ENCODE measurements at places on chromosomes 5 and 9. TPM values are rescaled to one million over a fixed set of nuclear protein-coding genes. Genes with fewer than 3 reads are reported as not detected.

The PCDHGC3 gene
- total RNA-seq, result 0.33 TPM

The ANXA2R gene
- total RNA-seq, result 6.9 TPM

The UNC5A gene
- not detected for total RNA-seq

The DPYSL3 gene
- not detected for total RNA-seq

The WDR38 gene
- not detected for total RNA-seq

The IL3 gene
- total RNA-seq, result not detected

The ADAM19 gene
- 384 TPM for total RNA-seq

The AGTPBP1 gene
- 49.6 TPM for total RNA-seq

The ZNF354C gene
- total RNA-seq, result 3.2 TPM

The LURAP1L gene
- total RNA-seq, result not detected

The ADAMTSL1 gene
- total RNA-seq, result not detected

The NRARP gene
- total RNA-seq, result 0.88 TPM

The GARIN3 gene
- total RNA-seq, result not detected

The FGF18 gene
- total RNA-seq, result 0.28 TPM

DNA sequence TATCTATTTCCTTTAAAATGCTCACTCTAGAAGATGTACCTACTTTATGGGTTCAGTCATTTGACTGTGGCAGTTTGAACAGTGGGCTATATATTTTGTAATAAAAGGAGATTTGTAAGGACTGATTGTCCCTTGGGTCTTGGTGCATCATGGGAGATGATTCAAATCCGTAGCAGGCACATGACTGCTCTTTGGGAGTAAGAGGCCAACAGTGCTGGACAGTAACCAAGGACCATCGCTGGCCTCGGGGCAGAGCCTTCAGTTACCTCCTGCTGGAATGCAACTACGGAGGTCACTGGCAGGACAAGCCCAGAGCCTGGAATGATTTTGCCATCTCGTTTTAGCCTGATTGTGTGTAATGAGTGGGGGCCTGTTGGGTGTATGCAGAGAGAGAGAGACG is 7.0 kb upstream of the MAMDC2 start:
- DNase-seq, result no peak

GRCh38 chr9:27165068-27165467 is 56.0 kb downstream of the TEK start:
- DNase-seq, result no peak

DNA sequence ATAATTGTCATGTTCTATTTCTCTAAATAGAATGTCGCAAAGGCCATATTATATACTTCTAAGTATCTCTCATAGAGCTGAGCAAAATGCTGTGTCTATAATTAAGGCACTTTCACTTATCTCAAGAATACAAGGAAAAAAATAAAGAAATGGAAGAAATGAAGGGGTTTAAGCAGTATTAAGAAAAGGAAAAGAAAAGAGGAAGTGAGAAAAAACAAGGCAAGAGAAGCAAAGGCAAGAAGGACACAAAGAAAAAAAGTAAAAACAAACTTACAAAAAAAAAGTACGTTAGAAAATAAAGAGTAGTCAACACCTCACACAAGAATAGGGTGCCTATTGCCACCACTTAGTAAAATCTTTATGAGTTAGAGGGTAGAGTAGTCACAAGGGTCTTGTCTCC is 506.2 kb downstream of the GABRG2 start:
- DNase-seq, result no peak

GRCh38 chr5:84118551-84118950 is 266.1 kb downstream of the EDIL3 start:
- no peak for DNase-seq

- DNase-seq, result no peak
Observed at GRCh38 chr9:114233491-114234185, 78.3 kb downstream of the COL27A1 start.

DNA sequence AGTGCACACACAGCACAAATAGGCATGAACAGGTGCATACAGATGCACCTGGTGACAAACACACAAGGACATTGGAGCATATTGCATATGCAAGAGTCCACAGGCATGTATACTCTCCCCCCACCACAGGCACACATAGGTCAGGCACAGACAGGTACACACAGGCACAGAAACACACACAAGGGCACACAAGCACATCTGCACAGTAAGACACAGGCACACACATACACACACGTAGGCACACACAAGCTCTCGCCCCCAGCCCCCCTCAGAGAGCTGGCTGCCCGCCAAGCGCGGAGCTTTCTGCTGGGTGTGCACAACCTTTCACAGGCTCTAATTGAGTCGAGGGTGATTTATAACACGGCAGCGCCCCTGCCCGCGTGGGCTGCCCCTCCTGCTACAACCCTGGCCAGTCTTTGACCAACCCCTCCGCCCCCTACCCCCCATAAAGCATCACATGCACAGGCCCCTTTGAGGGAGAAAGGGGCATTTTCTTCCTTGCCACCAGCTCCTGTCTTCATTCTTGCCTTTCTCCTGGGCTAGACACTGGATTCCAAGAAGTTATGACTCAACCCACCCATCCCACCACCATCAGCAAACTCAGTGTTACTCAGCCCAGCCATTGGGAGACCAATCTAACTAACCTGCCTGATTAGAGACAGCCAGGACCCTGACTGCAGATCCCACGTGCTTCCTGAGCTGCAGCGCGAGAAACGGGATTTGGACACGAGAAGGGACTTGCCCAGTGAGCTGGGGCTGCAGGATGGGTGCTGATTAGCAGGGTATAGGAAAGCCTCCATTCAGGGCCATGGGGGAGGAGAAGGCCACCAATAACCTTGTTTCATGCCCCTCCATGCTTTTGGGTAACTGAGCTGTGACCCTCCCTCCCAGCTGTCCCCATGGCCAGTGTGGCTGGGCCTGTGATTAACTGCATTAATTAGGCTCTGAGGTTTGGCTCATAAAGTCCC is 42.8 kb upstream of the PSD2 start:
- no peak for DNase-seq

GRCh38 chr9:12684974-12685373 is 8.2 kb upstream of the TYRP1 start:
- no peak for DNase-seq

- DNase-seq, result no peak
Observed at GRCh38 chr5:84057211-84057610, 327.5 kb downstream of the EDIL3 start.

DNA sequence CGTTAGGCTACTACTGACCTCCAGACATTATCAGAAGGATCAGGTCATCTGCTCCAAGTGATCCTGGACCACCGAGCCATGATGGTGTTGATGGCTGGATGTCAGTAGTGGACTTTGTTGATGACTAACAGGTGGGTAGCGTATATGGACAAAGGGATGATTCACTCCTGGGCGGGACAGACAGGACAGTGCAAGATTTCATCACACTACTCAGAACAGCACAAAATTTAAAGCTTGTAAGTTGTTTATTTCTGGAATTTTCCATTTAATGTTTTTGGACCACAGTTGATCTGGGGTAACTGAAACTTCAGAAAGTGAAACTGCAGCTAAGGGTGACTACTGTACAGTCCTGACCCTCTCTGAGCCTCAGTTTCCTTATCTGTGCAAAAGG is 12.7 kb downstream of the PDGFRB start:
- no peak for DNase-seq

- no peak for DNase-seq
Observed at GRCh38 chr5:60639544-60639943, 60.4 kb downstream of the DEPDC1B start.

DNA sequence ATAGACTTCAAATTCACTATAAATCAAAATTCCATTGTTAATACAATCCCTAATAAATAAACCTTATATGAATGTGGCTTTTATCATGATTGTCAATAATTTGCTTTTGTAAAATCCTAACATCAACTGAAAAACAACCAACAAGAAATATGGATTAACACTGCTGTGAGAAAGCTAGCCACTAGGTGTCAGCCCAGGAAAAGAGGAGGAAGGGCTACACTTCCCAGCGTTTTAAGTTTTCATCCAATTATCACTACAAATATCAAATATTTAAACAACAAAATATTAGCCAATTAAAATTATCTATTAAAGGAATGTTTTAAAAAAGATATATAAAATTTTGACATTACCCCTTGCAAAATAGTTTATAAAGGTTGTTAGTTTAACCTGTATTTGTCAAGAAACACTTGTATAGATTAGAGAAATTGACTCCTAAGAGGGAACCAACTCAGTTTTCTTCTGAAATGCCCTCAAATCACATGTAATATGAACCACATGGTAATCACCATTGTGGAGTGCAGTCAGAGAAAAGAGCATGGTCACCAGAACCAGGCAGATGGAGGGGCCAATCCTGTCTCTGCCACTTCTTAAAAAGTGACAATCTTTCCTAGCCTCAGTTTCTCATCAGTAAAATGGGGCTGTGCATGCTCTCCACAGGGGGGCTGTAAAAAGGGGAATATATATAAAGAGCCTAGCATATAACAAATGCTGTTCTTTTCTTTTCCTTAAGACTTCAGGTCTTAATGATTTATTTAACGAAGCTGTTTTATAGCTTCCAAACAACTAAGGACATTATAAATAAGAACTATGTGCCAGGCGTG is 188.2 kb downstream of the CRB2 start:
- no peak for DNase-seq

DNA sequence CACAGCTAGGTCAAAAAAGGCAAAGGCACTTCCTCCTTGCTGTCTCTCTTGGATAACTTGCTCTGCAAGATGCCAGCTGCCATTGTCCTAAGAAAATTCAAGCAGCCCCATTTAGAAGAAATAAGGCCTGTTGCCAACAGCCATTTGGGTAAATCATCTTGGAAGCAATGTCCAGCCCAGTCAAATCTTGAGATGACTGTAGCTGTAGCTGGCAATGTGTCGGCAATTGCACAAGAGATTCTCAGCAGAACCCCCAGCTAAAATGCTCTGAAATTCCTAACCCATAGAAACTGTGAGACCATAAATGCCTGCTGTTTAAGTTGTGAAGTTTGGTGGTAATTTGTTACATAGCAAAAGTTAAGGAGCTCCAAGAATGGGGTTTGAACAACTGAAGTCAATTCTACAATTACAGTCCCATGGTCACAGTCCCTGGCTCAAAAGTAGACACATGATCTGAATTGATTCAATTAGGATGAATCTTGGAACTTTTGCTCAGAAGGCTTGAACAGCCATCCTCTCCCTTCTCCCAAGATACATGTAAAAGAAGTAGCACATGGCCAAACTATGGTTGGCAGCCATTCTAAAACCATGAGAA is 151.1 kb downstream of the MPDZ start:
- no peak for DNase-seq

DNA sequence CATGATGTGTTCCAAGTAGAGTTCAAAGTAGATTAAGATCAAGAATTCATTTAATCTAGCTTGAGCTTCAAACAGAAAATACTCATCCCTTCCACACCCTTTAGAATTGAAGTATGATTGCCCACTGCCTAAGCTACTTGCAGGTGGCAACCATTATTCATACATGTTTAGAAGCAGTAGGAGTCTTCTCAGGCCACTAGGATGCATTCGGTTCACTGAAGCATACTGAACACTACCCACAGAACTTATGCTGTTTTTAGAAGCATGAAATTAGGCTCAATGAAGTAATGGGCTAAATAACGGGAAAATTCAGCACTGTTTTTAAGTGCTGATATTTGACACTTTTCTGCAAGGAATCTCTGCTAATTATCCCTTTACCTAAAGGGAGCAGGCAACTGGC is 263.4 kb downstream of the DEPDC1B start:
- DNase-seq, result no peak

DNA sequence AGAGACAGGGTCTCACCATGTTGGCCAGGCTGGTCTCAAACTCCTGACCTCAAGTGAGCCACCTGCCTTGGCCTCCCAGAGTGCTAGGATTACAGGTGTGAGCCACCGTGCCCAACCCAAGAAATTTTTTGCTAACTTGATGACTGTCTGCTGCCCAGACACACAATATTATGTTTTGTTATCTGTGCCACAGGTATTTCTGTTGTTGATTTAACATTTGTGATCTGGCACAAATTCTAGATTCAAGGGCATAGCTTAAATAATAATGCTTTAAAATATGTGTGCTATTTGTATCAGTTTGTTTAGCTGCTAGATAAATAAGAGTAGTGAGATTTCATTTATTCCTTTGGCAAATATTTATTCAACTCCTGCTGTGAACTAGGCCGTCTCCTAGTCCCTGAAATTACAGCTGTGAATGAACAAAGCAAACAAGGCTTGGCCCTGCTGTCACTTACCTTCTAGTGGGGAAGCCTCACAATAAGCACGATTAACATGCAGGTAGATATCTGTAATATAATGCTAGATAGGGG is 35.3 kb downstream of the GAPVD1 start:
- DNase-seq, result no peak

GRCh38 chr9:16628413-16628812 is 242.1 kb downstream of the BNC2 start:
- no peak for DNase-seq

- DNase-seq, result no peak
Observed at GRCh38 chr5:54362434-54362833, 52.1 kb upstream of the ARL15 start.

- no peak for DNase-seq
Observed at GRCh38 chr9:91417602-91418214, 5.9 kb downstream of the NFIL3 start.

GRCh38 chr9:71984403-71984802 is 73.0 kb downstream of the C9orf85 start:
- DNase-seq, result no peak

DNA sequence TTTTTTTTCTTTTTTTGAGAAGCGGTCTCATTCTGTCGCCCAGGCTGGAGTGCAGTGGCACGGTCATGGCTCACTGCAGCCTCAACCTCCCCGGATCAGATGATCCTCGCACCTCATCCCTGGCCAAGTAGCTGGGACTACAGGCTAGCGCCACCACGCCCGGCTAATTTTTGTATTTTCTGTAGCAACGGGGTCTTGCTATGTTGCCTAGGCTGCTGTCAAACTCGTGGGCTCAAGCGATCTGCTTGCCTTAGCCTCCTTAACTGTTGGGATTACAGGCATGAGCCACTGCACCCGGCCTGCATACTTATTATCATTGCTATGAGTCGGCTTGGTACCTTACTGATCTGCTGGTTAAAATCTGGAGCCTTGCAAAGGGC is 790 bp upstream of the IARS1 start:
- DNase-seq, result no peak

DNA sequence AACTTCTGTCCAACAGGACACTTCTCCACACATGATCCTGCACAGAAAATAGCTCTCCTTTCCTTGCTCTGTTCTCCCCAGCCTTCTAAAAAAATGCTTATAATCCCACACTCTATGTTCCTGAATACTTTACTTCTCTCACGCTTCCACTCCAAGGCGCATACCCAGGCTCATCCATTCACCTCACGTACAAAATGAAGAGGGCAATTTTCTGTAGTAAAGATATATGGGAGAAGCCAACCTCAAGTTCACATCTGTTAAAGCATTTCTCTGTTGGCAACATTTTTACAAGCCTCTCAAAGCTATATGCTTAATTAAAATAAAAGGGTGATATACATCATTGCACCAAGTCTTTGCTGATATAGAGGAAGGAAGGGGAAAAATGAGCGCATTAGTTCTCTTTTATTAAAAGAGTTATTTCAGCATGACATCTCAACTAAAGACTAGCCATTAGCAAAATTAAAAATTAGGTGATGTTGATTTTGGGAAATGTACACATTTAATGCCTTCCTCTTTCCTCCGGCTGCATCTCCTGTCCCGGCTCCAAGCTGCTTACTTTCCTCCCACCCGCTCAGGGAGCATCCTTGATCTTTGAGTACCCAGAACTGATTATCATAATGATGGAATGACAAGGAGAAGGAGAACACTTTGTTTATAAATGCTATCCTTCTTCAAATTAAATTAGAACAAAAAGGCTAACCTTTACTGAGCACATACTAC is 342.1 kb upstream of the PANK3 start:
- DNase-seq, result no peak

Data from natural killer cell treated with Interleukin-12 subunit alpha and Interleukin-12 subunit beta and Interleukin-15 and Interleukin-18, amount 100 ng/mL, for 72 hours (primary cell).